ENCODE measurements at places on chromosomes 7 and 10. TPM values are rescaled to one million over a fixed set of nuclear protein-coding genes. Genes with fewer than 3 reads are reported as not detected.

The PRLHR gene
- total RNA-seq: not detected

The IFRD1 gene
- 72.8 TPM for total RNA-seq

The VWDE gene
- total RNA-seq: 1.9 TPM

The SKAP2 gene
- total RNA-seq: 4.6 TPM

The NEUROD6 gene
- not detected for total RNA-seq

The ITGB8 gene
- not detected for total RNA-seq

The NCF1 gene
- not detected for total RNA-seq

The CALHM1 gene
- not detected for total RNA-seq

The ENTPD1 gene
- 13.0 TPM for total RNA-seq

The SFMBT2 gene
- total RNA-seq: 24.9 TPM

The TSC22D4 gene
- total RNA-seq: 121 TPM

The PRF1 gene
- total RNA-seq: 76.5 TPM
